ENCODE measurements at places on chromosomes 11 and 22.

GRCh38 chr11:95398437-95399112 is 167.6 kb upstream of the SESN3 start:
- no peak for DNase-seq

- no peak for DNase-seq
Measured at GRCh38 chr11:1966531-1966930, 19.4 kb downstream of the MRPL23 start.

DNA sequence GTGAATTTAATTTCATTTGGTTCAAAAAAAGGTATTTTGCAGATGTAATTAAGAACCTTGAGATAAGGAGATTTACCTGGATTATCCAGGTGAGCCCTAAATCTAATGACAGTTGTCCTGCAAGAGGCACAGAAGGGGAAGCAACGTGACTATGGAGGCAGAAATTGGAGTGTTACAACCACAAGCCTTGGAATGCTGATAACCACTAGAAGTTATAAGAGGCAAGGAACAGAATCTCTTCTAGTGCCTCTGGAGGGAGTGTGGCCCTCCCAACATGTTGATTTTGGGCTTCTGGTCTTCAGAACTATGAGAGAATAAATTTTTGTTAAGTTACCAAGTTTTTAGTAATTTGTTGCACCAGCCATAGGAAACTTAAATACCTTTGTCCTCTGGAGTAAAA is 32.8 kb downstream of the RRM1 start:
- no peak for DNase-seq

GRCh38 chr11:124793466-124794278 is 6.5 kb downstream of the MSANTD2 start:
- no peak for DNase-seq

DNA sequence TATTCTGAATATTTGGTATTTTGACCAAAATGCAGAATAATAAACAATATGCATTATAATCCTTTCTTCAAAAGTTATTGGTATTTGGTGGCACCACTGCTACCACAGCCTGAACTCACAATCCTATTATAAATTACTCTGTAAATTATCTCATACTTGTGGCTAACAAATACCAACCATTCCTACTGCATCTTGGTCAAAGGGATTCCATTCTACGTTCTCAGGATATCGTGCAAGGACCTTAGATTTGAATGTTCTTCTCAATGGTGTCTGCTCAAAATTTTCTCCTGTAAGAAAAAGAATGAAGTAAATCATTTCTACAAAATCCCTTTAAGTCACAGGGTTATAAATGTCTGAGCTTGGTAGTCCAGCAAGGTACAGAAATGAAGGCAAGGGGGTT is 58.7 kb downstream of the DENND5A start:
- DNase-seq = no peak

DNA sequence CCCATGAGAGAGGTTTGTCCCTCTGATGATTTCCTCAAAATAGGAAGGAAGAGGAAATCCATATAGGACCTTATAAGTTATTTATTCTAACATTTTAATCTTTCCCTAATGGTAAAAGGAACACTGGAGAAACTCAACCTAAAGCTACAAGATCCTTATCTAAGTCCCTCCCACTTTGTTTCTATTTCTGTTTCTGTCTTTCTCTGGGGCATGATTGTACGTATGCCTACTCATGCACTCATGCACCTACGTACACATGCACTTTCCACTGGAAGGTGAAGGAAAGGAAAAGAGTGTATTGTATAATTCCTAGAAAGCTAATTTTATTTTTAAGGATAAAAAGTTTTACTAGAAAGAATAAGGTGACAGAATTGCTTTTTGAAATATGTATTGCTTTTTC is 125.0 kb downstream of the RAB38 start:
- DNase-seq = no peak

DNA sequence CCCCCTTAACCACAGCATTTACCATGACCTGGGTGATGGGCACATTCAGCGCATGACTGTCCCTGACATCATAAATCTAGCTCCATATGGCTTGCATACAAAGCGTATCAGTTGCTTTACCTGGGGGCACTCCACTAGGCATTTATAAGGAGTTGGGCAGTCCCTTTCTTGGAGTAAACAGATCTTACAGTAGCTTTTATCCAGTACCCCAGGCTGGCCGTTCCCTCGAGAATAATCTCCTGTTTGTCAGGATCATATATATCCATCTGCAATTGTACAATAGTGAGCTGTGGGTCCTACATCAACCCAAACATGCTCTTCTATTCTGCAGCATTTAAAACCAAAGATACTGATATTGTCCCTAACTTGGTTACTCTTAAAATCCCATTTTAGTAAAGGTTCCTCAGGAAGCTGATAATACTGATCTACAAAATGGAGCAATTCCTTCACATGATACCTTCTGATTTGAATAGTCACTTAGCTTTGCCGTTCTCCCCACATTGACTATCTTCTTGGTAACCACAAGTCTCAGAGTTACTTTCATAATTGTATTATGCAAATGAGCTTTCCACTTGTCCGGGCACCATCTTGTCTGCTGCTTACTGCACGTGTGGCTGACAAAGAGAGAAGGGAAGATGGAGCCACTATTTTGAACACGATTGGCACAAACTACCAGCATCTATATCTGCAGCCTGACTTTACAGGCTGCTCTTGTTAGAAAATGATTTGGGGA is 205.0 kb downstream of the CWF19L2 start:
- no peak for DNase-seq

- no peak for DNase-seq
Measured at GRCh38 chr11:59510941-59511589, at the start of gene OR4D9. Gene OR4D9 (plus strand): TSS chr11:59511539. CDS start chr11:59514913, 3,374 bp downstream.

- no peak for DNase-seq
Measured at GRCh38 chr11:46855167-46855566, 9.1 kb upstream of the CKAP5 start.

- no peak for DNase-seq
Measured at GRCh38 chr22:39570226-39570625, 327 bp upstream of the CACNA1I start.

GRCh38 chr11:48101958-48102357 is 114.7 kb upstream of the OR4B1 start:
- DNase-seq = no peak

- DNase-seq = no peak
Measured at GRCh38 chr11:34866375-34866774, 49.8 kb downstream of the APIP start.
